ENCODE measurements at places on chromosomes 2 and 18. TPM values are rescaled to one million over a fixed set of nuclear protein-coding genes. Genes with fewer than 3 reads are reported as not detected.

RIT2 gene
- not detected for total RNA-seq

LYG1 gene
- not detected for total RNA-seq

ADD2 gene
- not detected for total RNA-seq

NOL4 gene
- total RNA-seq, result not detected

TXNDC2 gene
- not detected for total RNA-seq

- no peak for DNase-seq
Measured at GRCh38 chr2:94990956-94991355, 34.6 kb upstream of the MAL start.

GRCh38 chr2:229153267-229153666 lies 117.8 kb downstream of the PID1 start:
- DNase-seq, result no peak

GRCh38 chr2:109636317-109636716 lies 22.2 kb downstream of the SOWAHC start:
- DNase-seq, result peak; percentile 27

DNA sequence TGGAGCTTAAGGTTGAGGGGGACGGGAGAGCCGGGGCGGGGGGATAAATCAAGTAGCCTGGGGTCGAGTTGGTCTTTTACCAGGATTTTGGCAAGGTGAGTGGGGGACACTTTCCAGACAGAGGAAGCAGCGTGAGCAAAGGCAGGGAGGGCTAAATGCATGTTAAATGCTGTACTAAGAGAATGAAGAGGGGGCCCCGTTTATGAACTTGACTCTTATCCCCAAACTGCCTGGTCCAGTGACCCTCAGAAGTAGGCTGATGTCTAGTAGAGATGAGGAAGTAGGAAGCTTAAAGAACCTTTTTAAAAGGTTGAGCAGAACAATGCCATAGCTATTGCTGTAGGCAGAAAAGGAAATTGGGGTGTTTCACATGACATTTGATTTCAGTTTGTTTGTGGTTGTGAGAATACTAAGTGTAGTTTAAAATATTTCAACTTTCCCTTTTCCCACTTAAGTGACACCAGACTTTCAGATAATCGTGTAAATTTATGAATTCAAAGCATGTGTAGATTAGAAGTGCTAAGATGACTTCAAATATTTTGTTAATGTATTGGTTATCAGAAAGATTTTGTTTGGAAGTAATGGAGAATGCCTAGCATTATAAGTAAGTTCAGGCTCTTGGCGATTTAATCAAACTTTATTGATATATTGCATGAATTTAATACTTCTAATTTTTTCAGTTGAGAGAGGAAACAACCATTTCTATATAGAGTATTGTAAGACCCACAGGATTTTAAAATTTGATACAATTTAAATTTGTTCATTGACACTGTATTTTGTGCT lies 1.8 kb downstream of the REL start:
- peak; percentile 40 for DNase-seq

- no peak for DNase-seq
Measured at GRCh38 chr2:136000502-136000901, 15.1 kb upstream of the DARS1 start.

- DNase-seq, result peak; percentile 19
Measured at GRCh38 chr2:225056330-225057073, 14.2 kb upstream of the DOCK10 start.

- DNase-seq, result no peak
Measured at GRCh38 chr18:25123438-25124232, 228.3 kb downstream of the ZNF521 start.

DNA sequence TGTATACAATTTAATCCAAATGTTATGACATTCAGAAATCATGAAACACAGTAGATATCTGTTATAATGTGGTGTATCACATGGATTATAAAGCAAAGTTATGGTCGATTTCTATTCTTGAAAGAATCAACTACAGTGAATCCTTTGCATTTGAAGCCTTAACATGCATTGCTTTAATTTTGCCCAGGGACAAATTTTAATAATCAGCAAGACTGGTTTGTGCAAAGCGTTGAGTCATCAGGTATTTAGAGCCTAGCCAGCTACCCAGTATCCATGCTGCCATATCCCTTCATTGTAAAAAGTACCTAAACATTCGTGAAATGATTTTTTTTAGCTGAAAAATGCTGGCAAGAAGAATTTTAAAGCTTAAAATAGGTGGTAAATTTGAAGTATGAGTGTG lies 8.9 kb upstream of the SPDYA start:
- DNase-seq, result peak; percentile 60

- DNase-seq, result no peak
Measured at GRCh38 chr18:79690586-79691482, 11.2 kb downstream of the CTDP1 start.

DNA sequence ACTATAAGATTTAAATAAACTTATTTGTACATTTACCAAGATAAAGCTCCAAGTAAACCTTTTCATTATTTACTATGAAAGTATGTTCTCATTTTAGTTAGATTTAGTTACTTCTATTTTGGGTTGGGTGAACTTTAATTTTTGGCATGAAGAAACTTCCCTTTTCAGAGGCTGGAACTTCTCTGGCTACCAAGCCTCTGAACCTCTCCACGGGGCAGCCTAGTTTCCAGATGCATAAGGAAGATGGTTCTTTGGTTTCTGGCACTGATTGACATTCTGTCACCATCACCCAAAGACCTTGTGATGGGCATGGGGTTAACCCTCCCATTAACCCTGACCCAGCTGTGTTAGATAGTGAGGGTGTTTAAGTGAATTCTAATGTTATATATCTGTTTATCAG lies 17.1 kb downstream of the PSD4 start:
- no peak for DNase-seq
